Right cardiac atrium (tissue), 5 donors: ENCODE measurements at places on chromosomes 13 and 19. TPM values are rescaled to one million over a fixed set of nuclear protein-coding genes. Genes with fewer than 3 reads are reported as not detected.

The GNG8 gene
- total RNA-seq = 4.6 TPM

The WDR62 gene
- total RNA-seq = 8.0 TPM

The KCNN4 gene
- 0.32 TPM for total RNA-seq

The MLLT1 gene
- 64.7 TPM for total RNA-seq

The GNA15 gene
- total RNA-seq = 1.8 TPM

The SERPINE3 gene
- not detected for total RNA-seq

The FTL gene
- total RNA-seq = 1,459 TPM

The PLK5 gene
- total RNA-seq = not detected

The POP4 gene
- 56.4 TPM for total RNA-seq

The IRGC gene
- not detected for total RNA-seq

The RTBDN gene
- total RNA-seq = not detected

The SLITRK6 gene
- total RNA-seq = 1.3 TPM

DNA sequence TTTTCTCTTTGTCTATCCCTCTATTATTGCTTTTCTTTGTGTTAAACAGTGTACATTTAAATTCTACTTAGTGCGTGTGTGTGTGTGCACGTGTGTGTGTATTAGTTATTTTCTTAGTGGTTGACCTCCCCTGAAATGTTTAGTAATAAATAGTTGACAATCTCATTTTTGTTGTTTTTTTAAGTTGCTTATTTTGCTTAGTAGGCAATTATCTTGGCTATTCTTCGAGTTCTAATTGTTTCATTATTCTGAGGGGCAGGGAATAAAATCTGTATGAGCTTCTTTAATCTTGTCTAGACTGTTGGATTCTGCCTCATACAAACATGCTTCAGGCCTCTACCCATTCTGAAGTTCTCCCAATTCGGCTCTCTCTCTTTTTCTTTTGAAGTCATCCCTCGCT, 1169.0 kb upstream of the ATXN8OS start:
- no peak for DNase-seq

DNA sequence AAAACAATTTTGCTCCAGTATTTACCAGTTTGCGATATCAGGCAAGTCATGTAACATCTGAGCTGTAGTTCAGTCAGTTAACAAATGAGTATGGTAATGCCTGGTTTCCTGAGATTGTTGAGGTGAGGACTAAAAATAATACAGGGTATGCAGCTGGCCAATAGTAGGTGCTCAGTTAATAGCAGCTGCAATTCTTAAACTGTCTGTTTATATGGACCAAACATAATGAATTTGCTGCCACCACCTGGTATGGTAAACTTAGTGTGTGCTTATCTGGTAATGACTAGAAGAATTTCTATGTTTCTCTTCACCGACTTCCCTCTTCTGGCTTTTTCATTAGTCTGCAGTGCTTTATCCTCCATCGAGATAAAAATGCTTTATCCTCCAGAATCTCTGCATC, 9.1 kb downstream of the ZMYM2 start:
- DNase-seq = no peak

GRCh38 chr13:26967119-26968038, 204.2 kb downstream of the USP12 start:
- peak; percentile 86 for DNase-seq

DNA sequence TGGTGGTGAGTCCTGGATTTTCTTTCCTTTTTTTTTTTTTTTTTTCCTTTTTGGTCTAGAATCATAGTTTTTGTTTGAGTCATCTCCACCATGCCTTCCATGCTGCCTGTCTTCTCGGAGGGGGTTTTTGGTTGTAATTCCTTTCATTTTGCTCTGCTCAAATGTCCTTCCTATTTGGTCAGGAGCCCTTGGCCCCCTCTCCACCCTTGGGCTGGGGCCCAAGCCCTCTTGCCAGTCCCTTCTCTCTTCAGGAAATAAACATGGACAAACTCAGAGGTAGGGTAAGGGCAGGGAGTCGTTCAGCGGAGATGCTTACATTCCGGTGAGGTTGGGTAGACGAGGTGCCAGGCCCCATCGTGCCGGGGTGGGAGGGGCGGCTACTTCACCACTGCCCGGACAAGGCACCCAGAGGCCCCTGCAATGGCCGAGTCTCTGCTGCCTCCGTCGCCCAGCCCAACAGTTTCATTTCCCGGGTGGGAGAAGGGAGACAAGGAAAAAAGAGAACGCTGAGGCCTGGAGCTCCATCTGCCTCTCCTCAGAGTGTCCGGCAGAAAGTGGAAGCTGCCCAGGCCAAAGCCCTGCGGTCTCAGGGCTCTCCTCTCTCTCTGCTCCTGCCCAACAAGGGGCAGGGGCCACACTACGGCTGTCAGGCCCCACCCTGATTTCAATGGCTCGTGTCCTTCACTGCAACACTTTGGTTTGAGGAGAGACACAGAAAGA, 12.7 kb downstream of the ZNF574 start:
- no peak for DNase-seq

DNA sequence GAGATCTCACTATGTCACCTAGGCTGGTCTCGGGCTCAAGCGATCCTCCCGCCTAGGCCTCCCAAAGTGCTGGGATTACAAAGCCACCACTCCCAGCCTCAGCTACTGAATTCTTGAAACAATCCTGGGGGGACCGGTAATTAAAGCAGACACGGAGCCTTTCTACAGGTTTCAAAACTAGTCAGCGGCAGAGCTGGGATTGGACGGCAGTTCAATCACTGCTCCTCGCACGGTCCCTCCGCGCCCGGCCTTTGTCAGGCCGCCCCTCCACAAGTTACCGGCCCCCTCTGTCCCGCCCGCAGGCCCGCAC, 229 bp downstream of the BORCS8 start:
- DNase-seq = no peak

- DNase-seq = peak; percentile 95
These were observed 314.2 kb downstream of the DLEU7 start for GRCh38 chr13:50529154-50529882.

DNA sequence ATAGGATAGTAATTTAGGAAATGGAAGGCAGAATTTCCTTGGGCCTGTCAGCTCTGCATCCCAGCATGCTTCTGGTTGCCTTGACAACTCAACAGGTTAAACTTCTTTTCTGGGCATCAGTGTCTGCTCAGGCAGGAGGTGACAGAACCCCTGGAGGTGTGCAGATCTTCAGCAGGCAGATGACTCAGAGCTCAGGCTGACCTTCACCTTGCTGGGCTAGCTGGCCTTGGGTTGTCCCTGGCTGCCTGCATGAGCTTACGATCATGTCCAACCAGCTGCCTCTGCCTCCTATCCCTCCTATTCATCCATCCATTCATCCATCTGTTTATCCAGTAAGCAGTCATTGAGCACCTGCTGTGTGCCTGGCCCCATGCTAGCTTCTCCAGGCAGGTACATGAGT, 81.2 kb upstream of the KCTD15 start:
- no peak for DNase-seq

DNA sequence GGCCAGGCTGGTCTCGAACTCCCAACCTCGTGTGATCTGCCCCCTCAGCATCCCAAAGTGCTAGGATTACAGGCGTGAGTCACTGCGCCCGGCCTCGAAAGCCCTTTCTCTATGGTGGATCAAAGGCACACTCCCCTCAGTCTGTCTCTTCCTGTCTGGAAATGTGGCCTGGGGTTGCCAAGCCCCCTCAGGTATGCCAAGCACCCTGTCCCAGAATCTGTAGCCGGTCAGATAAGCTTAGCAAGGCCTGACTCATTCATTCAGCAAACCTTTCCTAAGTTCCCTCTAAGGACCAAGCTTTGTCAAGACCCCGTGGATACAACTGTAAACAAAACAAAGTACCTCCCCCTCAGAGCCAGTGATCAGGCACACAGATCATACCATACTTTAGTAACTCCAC, 14.1 kb downstream of the NUCB1 start:
- no peak for DNase-seq

- DNase-seq = no peak
These were observed 23.2 kb downstream of the CABP5 start for GRCh38 chr19:48020686-48021085.

- DNase-seq = no peak
These were observed 403.9 kb downstream of the LIG4 start for GRCh38 chr13:107811233-107812013.

DNA sequence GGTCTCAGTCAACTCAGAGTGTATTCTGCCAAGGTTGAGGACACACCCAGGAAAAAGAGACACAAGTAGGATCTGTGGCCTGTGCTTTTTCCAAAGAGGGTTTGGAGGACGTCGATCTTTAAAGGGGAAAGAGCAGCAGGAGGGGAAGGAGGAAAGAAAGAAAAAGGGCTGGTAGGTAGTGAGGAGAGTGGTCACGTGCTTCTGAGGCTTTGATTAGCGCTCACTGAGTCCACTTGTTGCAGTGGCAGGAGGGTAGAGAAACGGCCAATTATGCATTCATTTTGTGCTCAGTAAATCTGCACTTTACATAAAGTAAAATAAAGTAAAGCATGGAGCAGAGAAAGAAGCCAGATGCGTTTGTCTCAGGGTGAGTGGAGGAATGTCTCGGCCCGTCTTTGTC, 126.0 kb upstream of the VSTM2B start:
- no peak for DNase-seq

DNA sequence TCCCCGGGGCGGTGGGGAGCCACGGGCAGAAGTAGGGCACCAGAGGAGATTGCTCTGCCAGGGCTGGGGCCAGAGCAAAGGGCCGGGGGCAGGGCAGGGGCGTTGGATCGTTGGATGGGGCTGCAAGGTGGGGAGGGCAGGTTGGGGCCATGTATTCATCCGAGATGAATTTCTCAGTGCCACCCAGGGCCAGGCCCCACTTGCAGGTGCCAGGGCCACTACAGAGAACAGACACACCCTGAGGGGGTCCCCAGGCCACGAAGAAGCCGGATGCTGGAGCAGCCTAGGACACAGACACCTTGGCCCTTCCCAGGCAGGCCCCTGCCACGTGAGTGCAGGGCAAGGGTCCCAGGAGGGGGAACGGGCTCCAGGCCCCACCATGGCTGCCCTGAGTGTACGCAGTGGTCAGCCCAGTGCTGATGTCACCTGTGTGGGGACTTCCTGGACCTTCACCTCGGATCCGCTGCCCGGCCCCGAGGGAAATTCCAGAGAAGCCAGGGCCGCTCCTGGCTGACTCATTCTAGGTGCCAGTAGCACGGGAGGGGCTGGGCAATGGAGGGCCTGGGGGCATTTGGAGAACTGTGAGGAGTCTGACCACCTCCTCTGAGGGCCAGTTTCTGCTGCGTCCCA, 9.6 kb upstream of the SBNO2 start:
- DNase-seq = no peak

DNA sequence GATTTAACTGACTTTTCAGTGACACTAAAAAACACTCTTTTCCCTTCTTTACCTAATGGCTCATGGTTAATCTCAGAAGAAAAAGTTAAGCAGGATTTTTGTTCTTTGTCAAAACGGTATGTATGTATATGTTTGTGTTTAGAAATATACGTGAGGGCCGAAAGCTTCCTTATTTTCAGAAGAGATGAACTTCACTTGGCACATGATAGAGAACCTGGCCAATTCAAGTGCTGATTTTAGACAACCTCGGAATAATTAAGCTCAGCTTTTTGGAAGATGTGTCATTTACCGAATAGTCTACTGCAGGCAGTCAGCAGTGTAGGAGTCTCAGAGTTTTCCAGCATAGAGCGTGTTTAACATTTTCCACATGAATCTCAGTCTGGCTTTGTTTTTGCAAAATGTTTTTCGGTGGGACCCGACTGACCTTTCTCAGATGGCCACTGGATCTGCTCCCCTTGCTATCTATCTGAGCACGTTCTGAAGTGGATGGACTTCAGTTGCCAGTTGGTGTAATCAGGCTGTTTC, 4.6 kb downstream of the RNASEH2B start:
- no peak for DNase-seq

DNA sequence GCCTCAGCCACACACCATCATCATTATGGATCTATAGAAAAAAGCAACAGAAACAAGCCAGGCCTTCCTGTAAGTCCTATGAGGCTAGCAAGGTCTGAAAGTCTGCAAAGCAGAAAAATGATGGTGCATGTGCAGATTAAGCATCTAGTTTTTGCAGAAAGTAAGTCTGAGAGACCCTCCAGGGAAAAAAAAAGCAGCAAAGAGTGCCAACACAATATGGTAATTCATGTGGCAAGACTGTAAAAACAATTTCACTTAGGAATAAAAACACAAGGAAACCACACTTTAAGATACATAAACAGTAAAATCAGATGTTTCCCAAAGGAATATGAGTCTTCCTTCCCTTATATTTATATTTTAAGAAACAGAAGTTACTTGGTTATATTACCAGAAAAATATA, 112.3 kb upstream of the FBXL3 start:
- no peak for DNase-seq

GRCh38 chr13:103142151-103142550, 75.9 kb upstream of the SLC10A2 start:
- no peak for DNase-seq

DNA sequence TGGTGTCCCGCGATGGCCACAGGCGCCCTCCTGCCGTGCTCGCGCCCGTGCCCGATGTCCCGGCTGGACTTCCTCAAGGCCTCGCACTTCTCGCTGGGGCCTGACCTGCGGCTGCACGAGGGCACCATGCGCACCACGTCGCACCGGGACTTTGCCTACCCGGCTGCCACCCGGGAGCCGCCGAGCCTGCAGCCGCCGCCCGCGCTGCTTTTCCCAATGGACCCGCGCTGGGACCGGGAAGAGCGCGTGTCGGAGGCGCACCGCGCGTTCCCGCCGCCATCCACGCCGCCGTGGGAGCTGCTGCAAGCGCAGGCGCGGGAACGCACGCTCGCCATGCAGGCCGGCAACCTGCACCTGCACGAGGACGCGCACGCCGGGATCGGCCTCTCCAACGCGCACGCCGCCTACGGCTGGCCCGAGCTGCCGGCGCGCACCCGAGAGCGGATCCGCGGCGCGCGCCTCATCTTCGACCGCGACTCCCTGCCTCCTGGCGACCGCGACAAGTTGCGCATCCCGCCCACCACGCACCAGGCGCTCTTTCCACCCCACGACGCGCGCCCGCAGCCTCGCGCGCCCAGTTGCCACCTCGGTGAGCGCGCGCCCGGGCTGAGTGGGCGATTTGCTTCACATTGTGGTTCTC, 12.1 kb upstream of the PEX11G start:
- DNase-seq = peak; percentile 57

- DNase-seq = no peak
These were observed 19.6 kb downstream of the MPND start for GRCh38 chr19:4362831-4363545.

DNA sequence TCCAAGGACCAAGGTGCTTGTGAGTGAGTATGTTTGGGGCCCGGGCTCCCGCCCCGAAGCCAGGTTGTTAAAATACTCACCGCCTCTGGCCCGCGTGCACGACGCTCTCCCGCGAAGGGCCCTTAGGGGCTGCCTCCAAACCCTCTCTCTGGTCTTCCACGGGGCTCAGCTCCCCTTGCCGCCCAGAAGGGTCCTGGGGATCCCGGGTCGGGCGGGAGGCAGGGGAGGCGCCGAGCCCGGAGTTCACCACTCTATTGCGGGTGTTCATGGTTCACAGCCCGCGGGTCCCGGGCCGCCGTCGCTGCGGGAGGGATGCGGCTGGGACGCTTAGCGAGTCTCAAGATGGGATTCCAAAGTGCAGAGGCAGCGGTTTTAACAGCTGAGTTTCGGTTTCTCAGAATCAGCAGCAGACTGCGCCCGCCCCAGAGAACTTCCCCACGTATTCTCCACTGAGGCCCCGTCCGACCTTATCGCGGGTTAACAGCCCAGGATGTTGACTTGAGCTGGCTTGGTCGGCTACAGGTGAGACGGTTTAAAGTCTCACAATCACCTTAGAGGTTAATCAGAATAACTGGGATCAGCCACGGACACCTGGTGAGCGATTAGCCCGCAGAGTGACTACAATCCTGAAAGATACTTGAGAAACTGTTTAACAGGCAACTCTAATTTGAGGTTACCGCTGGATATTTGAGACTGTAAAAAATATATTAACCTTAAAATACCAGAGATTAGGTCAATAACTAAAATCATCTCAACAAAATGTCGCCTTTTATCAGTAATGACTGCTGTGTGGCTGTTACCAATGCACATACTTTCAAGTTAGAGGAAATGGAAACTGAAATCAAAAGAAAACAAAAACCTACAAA, at the start of gene EPSTI1:
TSS of gene EPSTI1 (minus strand) at position 344 of the 866 bp plus-strand sequence. CDS start at position 268, 76 bp downstream.
- DNase-seq = peak; percentile 85

GRCh38 chr13:88895261-88895941, 1224.2 kb downstream of the SLITRK5 start:
- peak; percentile 26 for DNase-seq
